Stimulated activated CD4-positive, alpha-beta T cell treated with anti-CD3 and anti-CD28 coated beads, Interleukin-15, amount 100 ng/mL, for 24 hours (primary cell): ENCODE measurements at places on chromosomes 5 and 9.

- DNase-seq: peak; percentile 62
Measured at GRCh38 chr5:50667023-50667652, 701 bp downstream of the PARP8 start.

DNA sequence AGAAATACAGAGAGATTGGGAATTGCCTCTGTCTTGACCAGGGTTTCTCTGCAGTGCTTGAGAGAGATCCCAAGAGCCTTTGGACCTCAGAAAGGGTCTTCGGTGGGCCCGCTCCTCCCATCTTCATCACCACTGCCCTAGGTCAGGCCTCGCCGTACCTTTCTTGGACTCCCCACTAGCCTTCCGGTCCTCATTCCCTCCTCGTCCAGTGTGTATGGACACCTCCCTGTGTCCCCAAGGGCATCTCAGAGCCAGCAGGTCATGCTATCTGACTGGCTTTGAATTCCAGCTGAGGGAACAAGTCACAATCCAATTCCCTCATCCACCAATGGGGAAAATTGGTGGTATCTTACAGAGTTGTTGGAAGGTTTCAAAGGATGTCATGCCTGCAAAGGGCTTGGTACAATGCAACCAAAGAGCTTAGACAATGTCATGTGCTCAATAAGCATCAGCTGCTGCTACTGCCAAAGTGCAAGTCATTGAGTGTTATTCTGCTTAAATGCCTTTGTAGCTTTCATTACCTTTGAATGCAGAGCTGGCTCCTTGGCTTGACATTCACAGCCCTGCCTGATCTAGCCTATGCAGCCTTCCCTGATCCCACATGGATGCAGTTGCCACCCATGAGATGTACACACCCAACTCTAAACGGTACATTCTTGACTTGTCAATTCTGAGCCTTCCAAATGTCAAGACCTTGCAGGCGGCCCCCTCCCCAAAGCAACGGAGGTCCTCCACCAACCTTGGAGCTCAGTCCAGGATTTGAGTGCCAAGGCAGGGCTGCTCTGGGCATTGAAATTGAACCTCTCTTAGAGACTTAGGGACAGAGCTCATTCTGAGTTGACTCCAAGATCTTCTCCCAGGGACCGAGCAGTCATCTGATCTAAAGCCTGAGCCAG is 58.0 kb downstream of the HRH2 start:
- DNase-seq: no peak

GRCh38 chr9:93427655-93428379 is 23.7 kb upstream of the FAM120A start:
- peak; percentile 27 for DNase-seq

- DNase-seq: no peak
Measured at GRCh38 chr9:97788763-97789663, 64.0 kb upstream of the FOXE1 start.

- DNase-seq: no peak
Measured at GRCh38 chr5:130720355-130720754, 444.7 kb downstream of the HINT1 start.

DNA sequence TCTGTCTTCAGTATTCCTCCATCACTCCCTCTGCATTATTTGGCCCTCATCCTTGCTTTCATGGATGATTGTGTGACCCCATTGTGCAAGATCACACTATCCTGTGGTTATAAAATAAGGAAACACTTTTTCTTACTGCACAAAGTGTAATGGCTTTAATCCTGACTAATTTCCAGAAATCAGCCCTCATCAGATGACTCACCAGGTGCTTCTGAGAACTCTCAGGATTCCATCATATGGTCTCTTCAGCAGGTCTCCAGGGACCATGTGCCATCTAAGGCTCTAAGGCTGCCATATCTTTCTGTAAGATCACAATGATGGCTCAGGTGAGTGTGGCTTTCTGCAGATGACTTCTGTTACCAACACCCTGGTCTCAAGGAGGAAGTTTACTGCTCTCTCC is 27.3 kb upstream of the FER start:
- DNase-seq: peak; percentile 4

- DNase-seq: no peak
Measured at GRCh38 chr5:14373685-14374084, 207.9 kb upstream of the OTULINL start.

DNA sequence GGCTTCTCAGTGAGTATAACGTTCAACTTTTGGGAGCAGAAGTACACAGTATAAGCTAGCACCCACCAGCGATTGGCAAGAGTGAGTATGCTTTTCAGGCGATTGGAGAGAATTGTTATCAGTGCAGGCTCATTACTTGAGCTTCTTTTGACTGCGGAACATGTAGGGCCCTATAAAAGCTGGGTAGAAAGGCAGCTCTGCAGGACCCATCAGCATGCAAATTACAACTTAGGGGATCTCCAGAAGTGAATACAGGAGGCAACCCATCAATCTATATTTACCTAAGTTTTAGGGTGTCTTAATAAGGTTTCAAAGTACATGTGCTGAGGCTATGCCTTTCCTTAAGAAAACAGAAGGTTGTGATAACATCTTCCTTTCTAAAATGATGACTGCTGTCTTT is 225.0 kb downstream of the MLLT3 start:
- DNase-seq: no peak

GRCh38 chr5:153964880-153965645 is 73.6 kb downstream of the FAM114A2 start:
- peak; percentile 53 for DNase-seq

DNA sequence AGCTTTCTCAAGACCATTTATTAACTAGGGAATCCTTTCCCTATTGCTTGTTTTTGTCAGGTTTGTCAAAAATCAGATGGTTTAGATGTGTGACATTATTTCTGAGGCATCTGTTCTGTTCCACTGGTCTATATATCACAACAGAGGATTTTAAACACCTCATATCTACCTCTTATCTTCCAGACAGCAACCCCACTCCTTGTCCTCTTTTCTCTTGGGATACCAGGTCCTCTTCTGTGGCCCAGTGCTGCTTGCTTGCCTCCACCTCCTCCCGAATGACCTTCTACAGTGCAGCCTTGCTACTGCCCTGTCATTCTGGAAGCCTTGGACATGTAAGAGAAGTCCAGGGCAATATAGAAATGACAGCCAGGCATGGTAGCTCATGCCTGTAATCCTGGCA is 30.6 kb upstream of the KLF4 start:
- no peak for DNase-seq

DNA sequence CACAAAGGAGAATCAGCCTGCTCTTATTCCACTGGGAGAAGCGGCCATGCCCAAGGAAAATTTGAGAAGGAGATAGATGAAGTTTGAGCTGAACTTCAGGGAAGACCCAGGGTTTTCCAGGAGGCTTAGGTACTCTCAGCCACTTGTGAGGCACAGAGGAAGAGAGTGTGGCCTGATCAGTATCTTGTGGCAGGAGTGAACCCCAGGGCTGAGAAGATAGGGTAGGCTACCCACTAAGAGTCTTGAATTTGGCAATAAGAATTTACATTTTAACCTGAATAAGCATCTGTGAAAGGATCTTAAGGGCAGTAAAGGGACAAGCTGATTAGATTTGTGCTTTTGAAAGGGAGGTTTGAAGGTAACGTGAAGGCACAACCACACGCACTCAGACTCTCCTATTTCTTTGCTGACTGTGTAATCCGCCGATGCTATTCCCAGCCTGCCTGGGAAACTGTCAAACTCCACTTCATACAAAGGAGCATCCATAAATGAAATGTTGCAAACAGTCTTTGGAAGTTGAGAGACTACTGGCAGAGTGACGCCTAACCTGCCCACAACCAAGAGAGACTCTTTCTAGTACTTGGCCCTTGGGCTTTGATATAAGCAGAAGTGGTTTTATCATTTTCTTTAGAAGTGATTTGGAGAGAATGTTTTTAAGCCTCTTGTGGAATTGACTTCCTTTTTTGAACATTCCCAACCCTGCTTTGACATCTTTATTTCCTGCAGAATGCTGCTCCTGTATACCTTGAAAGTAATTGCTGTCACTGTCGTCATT is 108.2 kb upstream of the VCAN start:
- DNase-seq: no peak

- DNase-seq: no peak
Measured at GRCh38 chr5:135608761-135609443, 30.1 kb upstream of the CXCL14 start.

- DNase-seq: no peak
Measured at GRCh38 chr9:73183917-73184861, 32.5 kb downstream of the ANXA1 start.

- no peak for DNase-seq
Measured at GRCh38 chr9:129102095-129102525, 8.5 kb downstream of the CRAT start.

- no peak for DNase-seq
Measured at GRCh38 chr9:76817489-76817888, 53.3 kb downstream of the PCA3 start.

DNA sequence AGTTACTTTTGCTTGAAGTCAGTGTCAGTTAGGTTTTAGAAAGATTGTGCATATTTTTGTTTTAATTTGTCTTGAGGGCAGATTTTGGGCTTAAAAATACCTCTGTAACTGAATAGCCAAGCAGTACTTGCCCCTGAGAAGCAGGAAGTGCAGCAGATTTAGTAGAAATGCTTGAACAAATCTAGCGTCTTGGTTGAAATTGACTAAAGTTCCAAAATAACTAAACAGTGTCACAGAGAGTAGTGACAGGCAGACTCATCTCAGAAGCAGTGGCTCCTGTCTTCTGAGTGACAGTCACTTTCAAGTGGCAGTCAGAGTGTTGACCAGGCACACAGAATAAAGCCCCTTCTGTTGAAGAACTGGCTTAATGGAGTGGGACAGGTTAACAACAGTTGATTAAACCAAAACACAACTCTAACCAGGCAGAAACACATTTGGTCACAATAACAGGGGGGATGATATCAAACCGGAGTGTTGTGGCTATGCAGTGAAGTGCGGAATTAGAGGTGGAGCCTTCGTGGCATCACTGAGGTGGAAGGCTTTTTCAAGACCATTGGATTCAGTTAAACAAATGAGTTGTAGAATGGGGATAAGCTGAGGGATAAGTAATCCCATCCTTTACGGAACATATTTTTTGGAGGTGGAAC is 29.1 kb downstream of the TRIO start:
- no peak for DNase-seq

DNA sequence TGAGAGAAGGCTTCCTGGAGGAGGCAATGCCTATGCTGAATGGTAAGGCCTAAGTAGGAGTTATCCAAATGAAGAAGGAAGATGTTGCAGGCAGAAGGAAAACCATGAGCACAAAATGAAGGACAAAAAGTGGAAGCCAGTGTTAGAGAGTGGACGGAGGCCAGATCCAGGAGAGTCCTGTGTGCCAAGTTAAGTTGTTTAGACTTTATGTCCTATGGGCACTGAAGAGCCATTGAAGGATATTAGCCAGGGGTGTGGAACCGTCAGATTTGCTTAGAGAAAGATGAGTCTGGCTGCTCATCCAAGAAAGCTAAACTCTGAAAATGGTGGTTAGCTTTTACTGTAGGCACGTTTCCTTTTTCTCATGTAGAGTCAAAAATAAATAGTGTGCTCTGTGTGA is 254.7 kb downstream of the ADAMTSL1 start:
- DNase-seq: no peak

GRCh38 chr9:3783156-3783555 is 257.4 kb upstream of the RFX3 start:
- no peak for DNase-seq

DNA sequence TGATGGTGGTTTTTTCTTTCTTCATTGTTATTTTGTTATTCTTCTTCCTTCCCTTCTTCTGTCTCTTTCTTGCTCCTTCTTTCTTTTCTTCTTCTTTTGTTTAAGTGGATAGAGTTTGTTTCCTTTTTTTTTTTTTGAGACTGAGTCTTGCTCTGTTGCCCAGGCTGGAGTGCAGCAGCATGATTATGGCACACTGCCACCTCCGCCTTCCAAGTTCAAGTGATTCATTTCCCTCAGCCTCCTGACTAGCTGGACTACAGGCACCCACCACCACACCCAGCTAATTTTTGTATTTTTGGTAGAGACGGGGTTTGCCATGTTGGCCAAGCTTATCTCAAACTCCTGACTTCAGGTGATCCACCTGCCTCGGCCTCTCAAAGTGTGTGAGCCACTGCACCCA is 40.3 kb downstream of the JAK2 start:
- DNase-seq: no peak

GRCh38 chr9:88998911-88999310 is 7.6 kb downstream of the S1PR3 start:
- no peak for DNase-seq

DNA sequence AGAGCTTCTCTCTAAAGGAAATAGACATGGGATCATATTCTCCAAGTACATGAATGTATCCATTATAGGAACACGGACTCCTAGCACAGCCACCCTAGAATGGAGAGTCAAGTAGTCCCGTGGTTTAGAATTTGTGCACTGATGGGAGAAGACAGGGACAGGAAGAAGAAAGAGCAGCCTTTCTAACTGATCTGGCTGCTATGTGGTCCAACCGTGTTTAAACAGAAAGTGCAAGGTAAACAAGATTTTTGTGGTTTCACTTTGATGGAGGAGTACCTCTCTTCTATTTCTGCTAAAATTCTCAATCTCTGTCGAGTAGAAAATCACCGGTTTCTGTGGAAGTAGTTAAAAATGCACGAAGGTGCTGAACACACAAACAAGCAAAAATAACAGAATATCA is 171.3 kb downstream of the ST8SIA4 start:
- no peak for DNase-seq

DNA sequence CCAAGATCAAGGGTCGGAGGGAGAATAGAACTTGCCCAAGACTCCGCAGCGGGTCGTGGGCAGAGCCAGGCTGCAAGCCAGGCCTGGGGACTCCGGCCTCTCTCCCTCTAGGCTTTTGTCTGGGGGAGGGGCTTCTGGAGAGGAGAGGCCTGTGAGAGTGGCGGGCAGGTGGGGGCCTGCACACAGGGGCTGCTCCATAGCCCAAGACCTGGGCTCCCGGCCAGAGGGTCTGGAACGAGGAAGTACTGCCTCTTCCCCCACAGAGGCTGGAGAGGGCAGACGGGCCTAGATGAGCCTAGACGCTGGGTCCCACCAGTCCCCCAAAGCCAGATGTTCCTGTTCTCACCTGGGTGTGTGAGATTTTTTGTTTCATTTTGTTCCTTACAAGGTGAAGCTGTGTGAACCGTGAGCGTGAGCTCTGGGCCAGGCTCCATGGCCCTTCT is 5.2 kb upstream of the ST6GALNAC6 start:
- DNase-seq: peak; percentile 35

- DNase-seq: no peak
Measured at GRCh38 chr9:18452276-18452675, 21.7 kb upstream of the ADAMTSL1 start.

GRCh38 chr5:123156577-123157296 is 67.7 kb downstream of the PRDM6 start:
- no peak for DNase-seq
